ENCODE measurements at places on chromosomes 4 and X.

DNA sequence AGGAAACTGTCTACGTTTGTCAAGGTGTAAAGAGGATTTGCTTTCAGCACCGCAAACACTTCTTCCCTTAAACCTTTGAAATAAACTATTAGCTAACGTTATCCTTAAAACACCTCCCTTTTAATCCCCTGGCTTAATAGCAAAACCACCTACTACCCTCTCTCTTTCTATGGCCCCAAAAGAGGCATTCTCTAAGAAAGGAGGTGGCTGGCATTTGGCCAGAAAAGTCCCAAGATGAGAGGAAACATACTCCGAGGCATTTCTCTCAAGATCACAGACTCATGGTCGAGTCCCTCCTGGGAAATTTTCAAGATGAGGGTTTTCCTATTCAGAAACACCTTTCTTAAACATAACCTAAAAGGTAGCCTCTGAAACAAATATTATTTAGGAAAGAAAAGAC, 60.6 kb upstream of the VCX3B start:
- DNase-seq: no peak

DNA sequence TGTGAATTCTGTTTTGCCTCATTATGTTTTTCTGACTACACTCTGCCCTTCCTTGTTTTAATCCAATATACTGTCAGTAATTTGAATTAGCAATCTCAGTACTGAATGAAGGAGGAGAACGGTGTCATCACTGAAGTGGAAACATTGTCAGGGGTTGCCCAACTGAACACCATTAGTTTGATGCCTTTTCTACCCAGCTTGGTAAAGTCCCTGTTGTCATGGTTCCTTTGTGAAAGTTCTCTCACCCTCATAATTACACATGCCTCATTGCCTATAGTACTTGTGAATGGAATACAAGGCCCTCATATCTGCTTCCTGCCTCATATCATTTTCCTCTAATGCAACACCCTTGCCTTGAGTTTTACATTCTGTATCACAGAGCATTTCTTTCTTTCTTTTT, 76.9 kb downstream of the RRAGB start:
- DNase-seq: no peak

- no peak for DNase-seq
Measured at GRCh38 chrX:56397636-56398035, 165.5 kb downstream of the KLF8 start.

DNA sequence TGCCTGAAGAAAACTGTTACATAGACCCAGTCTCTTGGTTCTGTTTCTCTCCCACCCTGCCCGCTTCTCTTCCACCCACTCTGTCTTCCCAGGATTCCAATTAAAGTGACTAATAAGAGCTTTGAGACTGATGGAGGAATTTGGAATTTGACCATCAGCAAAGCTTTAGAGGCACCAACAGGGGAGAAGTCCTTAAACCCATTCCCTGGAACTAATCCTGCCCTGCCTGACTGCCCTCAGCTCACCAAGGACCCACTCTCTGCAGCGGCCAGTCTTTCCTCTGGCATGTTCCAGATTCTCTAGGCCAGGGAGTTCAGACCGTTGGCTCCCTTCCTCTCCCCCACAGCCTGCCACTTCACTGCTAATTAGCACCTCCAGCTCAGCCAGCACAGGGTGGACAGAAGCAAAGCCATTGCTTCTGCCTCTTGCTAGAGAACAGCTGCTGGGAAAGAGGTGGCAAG, 23.9 kb downstream of the SCD5 start:
- peak; percentile 61 for DNase-seq

DNA sequence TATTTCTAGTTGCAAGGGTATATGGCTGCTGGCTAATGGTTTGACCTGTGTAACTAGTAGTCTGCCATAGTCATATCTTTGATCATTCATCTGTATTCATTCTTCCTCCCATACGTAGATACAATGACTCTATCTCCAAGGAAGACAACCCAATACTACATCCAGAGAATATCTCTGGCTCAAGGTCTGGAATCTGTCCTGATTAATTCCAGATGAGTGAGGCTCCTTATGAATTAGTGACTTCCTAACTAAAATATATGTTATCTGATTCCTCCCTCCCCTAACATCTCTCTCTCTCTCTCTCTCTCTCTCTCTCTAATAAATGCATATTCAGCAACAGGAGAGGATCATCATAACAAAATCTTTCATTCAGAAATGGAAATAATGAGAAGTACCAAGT, 641.5 kb downstream of the FAT4 start:
- DNase-seq: peak; percentile 53

- no peak for DNase-seq
Measured at GRCh38 chr4:182042945-182043344, 200.3 kb upstream of the TENM3 start.

DNA sequence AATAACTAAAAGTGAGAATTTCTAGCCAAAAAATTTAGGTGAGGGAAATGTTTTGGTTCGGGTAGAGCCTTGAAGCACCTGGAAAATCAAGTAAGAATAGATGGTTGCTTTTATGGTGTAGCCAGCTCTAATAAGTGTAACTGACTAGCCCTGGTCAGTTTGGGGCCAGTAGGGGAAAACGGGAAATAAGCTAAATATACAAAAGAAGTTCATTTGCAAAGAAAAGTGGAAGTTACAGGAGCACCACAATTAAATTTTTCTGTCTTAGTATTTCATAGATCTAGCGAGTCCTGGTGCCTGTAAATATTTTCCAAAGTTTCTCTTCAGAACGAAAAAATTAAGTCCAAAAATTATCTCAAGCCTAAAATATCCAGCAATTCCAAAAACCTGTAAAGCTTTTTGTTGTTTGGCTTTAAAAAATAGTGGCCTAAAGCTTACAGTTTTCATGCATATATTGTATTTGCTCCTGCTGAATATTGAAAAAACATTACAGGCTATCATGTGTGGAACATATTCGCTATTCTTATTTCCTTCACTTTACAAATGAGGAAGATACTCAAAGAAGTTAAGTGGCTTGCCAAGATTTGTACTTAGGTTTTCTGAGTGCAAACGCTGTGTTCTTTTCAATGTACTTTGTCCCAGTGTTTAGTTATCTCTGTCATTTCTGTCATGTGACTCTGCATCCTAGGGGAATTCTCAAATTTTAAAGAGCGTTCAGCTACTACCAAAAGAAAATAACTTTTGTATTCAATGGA, 7.3 kb upstream of the PTPN13 start:
- DNase-seq: no peak

DNA sequence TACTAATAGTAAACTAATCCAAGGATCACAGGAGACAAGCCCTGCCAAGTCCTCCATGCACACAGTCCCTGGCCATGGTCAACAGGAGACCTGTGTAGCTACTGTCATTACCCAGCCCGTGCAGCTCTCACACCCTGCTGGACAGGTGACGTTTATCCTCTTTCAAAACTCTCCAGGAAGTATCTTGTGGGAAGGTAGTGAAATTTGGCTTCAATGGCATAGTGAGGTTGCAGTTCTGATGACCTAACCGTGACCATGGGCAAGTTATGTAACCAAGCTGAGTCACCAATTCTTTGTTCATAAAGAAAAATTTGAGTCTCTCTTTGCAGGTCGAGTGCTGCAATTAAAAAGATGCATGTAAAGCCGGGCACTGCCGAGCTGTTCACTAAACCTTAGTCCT, 11.3 kb upstream of the SLC2A9 start:
- DNase-seq: peak; percentile 68

DNA sequence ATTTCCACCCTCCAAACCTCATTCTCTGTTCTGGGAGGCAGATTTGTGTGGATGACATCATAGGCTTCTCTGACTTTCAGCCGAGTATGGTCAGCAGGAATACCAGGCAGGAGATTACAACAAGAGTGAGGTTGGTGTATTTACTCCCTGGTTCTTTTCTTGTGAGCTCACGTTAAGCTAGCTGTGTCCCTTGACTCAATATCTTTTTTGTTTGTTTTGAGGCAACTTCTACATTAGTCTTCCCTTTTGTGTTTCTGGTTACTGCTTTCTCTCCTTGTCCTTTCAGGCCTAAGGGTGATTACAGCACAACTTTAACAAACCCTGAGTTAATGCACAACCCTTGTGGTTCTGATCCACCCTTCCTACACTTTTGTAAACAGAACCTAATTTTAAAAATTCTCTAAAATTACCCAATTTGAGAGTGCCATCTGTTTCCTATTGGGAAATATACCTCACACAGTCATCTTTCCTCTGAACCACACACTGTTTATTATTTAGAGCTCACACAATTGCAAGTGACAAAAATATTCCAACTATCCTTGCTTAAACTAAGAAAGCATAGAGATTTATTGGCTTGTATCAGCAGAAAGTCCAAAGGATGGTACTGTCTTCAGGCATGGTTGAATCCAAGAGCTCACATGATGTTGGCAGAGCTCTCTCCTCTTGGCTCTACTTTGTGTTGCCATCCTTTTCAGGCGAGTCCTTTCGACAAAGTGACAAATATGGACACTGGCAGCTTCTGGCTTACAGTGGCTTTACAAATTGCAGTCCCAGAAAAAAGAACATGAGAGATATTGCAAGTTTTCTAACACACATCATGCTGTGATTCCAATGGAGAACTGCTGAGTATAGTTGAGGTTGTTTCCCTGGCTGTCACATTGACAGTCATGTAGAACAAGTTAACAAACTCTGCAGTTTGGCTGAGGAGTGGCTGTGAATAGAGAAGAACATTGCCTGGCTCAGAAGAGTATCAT, 150.5 kb upstream of the DDIT4L start:
- DNase-seq: no peak

GRCh38 chr4:143381189-143382118, 44.8 kb downstream of the GAB1 start:
- DNase-seq: peak; percentile 92

DNA sequence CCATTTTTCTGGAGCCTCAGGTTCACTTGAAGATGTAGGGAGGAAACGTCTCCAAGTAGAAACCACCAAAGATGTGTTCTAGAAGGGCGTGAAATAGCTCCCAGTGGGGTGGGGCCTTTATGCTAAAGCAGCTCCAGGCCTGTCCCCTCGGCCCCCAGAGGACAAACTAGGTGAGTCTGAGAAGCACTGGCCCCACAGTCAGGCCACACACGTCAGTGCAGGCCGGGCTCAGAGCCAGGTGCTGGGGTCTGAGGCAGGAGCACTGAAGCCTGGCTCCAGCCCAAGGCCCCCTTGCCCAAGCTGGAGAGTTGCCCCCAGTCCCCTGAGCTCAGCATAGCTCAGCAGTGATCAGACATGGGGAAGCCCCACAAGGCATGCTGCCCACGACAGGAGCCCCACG, 95.4 kb upstream of the PSAPL1 start:
- no peak for DNase-seq

GRCh38 chr4:151004222-151004621, 10.9 kb downstream of the LRBA start:
- DNase-seq: peak; percentile 46

GRCh38 chr4:10891866-10892265, 207.3 kb upstream of the CLNK start:
- no peak for DNase-seq

DNA sequence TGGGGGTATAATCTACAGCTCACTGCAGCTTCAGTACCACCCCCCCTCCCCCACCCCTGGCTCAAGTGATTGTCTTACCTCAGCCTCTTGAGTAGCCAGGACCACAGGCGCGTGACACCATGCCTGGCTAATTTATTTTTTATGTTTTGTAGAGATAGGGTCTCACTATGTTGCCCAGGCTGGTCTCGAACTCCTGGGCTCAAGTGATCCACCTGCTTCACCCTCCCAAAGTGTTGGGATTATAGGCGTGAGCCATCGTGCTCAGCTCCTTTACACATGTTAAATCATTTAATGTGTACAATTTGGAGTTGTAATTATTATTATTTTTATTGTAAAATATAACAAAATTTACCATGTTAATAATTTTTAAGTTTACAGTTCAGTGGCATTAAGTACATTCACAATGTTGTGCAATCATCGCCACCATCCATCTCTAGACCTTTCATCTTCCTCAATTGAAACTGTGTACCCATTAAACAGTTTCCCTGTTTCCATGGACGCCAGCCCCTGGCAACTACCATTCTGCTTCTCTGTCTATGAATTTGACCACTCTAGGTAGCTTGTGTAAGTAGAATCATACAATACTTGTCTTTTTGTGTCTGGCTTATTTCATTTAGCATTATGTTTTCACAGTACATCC, 6.1 kb downstream of the SLAIN2 start:
- DNase-seq: no peak

DNA sequence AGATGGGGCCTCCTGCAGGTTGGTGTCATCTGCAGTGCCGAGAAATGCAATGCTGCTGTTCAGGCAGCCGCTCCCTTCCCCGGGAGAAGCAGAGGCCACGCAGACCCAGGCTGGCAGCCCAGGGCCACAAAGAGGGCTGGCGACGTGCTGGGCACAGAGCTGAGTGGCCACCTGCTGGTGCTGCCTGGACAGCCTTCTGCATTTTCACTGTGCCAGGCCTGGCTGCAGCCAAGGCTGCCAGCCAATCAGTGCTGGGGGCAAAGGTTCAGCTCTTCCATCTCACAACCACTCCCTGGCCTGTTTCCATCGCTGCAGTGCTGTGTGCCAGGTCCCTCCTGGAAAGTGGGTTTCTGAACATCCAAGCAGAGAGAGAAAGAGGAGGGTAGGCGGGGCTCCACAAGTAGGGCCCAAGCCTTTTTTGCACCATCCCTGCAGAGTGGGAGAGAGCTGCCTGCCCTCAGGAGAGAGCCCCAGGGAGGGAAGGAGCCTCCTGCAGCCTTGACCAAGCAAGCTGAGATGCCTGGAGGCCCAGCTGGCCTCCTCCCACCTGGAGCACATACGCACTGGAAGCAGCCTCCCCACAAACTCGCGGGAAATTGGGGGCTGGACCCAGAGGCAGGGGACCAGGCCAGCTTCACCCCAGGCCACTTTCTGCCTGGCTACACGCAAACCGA, 20.1 kb downstream of the ADRA2C start:
- DNase-seq: no peak

Data from fibroblast of skin of right biceps (primary cell).